ENCODE measurements at places on chromosomes 1 and 21. TPM values are rescaled to one million over a fixed set of nuclear protein-coding genes. Genes with fewer than 3 reads are reported as not detected.

Gene DLGAP3
- total RNA-seq = not detected

Gene ANKRD34A
- total RNA-seq = 0.62 TPM

Gene PARS2
- total RNA-seq = 2.2 TPM

Gene RGS18
- total RNA-seq = 0.47 TPM
